SK-N-SH (cell line): ENCODE measurements at places on chromosomes 4 and X. TPM values are rescaled to one million over a fixed set of nuclear protein-coding genes. Genes with fewer than 3 reads are reported as not detected.

DNA sequence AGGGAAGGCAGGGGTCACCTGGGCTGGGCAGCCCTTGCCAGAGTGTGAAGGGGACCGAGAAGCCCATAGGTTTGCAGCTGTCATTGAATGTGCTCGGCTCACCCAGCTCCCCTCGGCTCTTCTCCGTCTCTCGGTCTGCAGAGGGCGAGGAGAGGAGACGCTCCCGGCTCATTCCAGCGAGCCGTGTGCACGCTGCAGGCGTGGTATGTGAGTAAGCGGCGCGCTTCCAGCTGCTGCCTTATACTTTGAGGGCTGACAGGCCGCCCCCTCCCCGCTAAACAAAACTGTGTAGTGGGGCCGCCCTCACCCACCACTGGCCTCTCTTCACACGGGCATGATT is 23.0 kb upstream of the BCORL1 start:
- no peak overlapping the region for H3K27ac ChIP-seq
- no peak for DNase-seq
- H3K36me3 ChIP-seq, result no peaks in the 10 kb centered on the region
- peaks cover 34% of the 10 kb centered on the region; the same call in 1 of the 2 replicates for H3K27me3 ChIP-seq

DNA sequence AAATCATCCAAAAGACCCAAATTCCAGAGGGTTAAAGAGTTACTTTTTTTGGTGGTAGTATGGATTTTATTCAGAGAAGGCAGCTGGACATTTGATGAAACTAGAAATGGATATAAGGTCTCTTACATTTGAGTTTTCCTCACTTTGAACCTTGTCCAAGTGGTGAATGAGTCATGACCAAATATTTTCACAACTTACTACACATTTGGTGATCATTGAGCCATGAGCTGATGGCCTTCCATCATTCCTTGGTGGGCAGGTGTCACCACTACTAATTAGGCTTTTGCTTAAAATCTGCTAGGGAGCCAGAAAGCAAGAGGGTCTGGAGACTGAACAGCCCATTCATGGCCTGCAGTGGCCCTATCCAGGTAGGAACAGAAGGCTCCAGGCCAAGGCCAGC is 620.2 kb upstream of the INTU start:
- H3K27me3 ChIP-seq, result no peaks in the 10 kb centered on the region
- no peaks in the 10 kb centered on the region for H3K36me3 ChIP-seq
- no peak for DNase-seq
- H3K4me1 ChIP-seq, result no peaks in the 10 kb centered on the region

Gene ADAM29
- polyA plus RNA-seq, result not detected in 2 replicates

GRCh38 chr4:153095448-153096204 is 108.6 kb upstream of the TRIM2 start:
- no peaks in the 10 kb centered on the region for H3K27me3 ChIP-seq
- H3K36me3 ChIP-seq, result no peaks in the 10 kb centered on the region
- DNase-seq, result no peak
- H3K4me3 ChIP-seq, result no peak overlapping the region

DNA sequence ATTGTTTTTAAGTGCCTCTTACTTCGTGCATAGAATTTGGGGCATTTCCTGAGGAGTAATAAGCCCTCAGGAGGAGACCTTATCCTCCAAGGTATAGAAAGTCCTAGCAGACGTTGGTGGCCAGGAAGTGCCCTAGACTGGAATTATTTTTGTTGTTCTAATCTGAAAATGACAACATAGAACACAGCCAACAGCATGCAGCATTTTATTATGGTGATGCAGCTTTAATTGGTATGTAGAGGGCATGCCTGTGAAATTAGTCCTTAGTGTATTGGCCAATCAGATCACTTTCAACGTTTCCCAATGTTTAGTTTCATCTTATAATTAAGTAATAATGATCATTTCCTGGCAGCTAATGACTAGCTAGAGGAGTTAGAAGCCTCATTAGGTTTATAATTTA is 199.2 kb downstream of the SHROOM3 start:
- H3K4me3 ChIP-seq, result no peak overlapping the region
- DNase-seq, result no peak
- peaks cover 11% of the 10 kb centered on the region; the same call in 1 of the 2 replicates for H3K4me1 ChIP-seq
- H3K27me3 ChIP-seq, result no peaks in the 10 kb centered on the region

DNA sequence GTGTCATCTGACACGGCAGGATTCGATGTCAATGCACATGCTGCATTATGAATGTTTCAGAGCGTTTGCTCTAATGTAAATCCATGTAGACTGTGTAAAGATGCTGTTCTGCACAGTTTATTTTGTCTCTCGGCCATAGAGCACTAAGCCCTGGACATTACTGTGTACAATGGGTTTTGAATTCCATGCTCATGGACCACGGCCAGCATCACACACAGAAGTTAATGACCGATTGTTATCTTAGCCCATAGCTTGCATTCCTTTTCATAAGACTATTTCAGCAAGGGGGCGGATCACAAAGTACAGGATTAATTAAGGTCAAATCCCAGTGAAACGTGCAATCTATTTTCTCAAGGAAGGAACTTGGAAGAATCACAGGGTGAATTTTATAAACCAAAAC is 286.1 kb upstream of the TENM3 start:
- H3K4me3 ChIP-seq, result no peak overlapping the region
- H3K4me1 ChIP-seq, result peaks cover 5% of the 10 kb centered on the region
- H3K27me3 ChIP-seq, result no peaks in the 10 kb centered on the region

Gene PASD1
- 0.03 and 0.08 TPM in 2 replicates for polyA plus RNA-seq

DNA sequence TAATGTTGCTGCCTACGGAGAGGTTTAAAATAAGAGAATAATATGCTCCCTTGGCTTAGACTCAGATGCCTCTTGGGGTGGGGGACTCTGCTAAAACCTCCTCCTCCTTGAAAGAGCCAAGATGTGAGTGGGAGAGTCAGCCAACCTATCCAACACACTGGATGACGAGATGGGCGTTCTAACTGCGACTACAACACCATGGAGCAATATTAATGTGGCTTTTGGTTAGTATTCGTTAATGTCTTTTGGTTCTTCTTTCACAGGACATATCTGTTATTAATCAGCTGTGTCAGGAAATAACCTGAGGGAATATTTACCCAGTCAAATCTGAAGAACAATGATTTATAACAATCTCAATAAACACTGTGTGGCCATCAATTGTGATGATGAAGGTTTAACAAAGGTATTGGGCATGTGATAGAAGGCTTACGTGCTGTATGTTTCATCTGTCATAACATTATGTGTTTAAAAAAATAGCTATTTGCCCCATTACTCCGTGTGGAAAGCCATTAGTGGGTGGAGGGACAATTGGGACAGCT is 143.5 kb upstream of the FTHL17 start:
- no peak overlapping the region for H3K27ac ChIP-seq
- no peaks in the 10 kb centered on the region for H3K36me3 ChIP-seq
- H3K4me3 ChIP-seq, result no peak overlapping the region
- no peaks in the 10 kb centered on the region for H3K4me1 ChIP-seq
- H3K27me3 ChIP-seq, result no peaks in the 10 kb centered on the region
- DNase-seq, result no peak
